Islet precursor cell (in vitro differentiated cells): ENCODE measurements at places on chromosomes 6 and 20.
A peak's percentile ranks its signal among the peaks of the same experiment; 100 is the strongest.

GRCh38 chr20:9534025-9534424, 19.6 kb downstream of the LAMP5 start:
- DNase-seq = no peak

GRCh38 chr20:42656130-42656529, 533.6 kb downstream of the PTPRT start:
- peak; percentile 4 for DNase-seq

DNA sequence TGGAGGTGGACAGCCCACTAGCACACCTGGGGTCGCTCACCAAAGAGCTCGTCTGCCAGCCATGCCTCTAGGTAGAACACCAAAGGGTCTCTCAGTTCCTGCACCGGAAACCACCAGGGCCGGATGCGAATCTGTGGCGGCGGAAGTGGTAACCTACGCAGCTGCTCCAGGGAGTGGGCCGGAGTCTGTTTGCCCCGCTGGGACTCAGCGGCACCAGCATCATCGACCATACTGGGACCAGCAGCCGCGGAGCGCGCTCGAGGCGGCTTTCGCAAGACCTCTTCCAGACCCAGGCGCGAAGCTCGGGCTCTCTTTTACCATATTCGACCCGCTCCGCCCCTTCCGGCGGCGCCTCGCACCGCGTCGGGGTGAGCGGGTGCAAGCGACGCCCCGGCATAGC, at the start of gene OOEP:
Gene OOEP (minus strand): TSS at position 335 of the 400 bp plus-strand sequence. CDS start 105 bp downstream, at position 230.
- no peak for DNase-seq

DNA sequence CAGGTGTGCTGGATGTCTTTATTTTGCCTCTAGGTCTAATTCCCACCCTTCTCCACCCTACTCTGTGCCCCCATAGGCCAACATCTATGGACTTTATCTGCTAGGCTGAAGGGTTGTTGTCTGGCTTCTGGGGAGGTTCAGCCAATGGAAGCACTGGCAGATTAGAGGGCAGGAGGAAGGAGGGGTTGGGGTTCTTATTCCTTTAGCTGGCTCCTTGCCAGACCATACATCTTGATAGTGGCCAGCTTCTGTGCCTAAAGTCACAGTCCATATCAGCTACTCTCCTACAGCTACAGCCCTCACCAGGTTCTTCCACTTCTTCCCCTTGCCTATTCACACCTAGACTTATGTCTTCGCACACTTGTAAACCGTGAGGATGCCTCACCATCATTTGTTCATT, 41.1 kb downstream of the ROS1 start:
- no peak for DNase-seq

- no peak for DNase-seq
Observed at GRCh38 chr20:63145156-63145555, 70.8 kb downstream of the YTHDF1 start.

GRCh38 chr6:108941859-108942258, 93.6 kb downstream of the ARMC2 start:
- no peak for DNase-seq

- DNase-seq = no peak
Observed at GRCh38 chr20:9301129-9302090, 213.0 kb upstream of the LAMP5 start.

DNA sequence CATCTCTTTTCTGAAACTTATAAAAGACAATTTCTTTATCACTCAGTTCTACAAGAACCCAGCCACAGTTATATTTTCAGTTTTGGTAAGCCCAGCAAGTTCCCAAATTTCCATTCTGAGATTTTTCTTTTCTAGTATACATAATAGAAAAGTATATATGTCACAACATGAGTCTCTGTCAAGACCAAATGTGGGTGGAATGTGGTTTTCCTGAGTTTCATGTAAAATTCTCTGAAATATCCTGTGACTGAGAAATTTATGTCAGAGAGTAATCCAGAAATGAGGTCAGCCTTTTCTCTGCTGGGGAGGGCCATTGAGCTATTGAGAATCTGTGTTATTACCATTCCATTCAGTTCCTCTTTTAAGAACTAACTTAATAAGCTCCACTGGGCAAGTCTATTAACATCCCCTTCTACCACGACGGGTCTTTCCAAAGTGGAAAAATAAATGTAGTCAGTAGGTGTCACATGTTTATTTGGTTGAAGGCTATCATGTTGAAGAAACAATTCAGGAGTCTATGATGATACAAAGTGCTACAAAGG, 100.7 kb upstream of the HMGN3 start:
- no peak for DNase-seq

DNA sequence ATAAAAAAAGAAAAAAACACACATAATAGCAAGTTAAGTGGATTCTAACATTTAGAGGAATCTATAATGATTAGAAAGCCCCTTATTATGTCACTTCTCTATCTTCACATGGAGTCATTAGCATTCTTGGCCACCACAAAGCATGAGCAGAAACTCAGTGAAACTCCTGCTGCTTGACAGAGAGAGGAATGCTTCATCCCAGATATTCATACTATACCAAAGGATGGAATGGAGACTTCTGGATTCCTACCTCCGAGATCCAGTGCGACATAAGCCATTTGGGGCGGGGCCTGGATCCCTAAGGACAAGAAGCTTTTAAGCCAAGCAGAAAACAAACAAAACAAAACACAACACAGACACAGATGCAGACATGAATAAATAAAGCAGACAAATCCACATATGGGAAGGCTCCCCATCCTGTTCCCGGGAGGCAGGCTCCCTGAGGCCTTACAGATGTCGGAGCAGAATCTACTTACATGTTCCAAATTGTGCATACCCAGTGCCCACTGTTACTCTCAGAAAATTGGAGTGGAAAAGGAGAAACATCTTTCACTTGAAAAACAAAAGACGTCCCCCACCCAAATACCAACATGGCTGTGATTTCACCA, 727.3 kb downstream of the MAFB start:
- DNase-seq = peak; percentile 62

- DNase-seq = peak; percentile 57
Observed at GRCh38 chr6:141421378-141421777, 711.3 kb upstream of the GJE1 start.

GRCh38 chr6:135640449-135641111, 143.0 kb upstream of the AHI1 start:
- no peak for DNase-seq
